ENCODE measurements at places on chromosomes 7 and 10.

DNA sequence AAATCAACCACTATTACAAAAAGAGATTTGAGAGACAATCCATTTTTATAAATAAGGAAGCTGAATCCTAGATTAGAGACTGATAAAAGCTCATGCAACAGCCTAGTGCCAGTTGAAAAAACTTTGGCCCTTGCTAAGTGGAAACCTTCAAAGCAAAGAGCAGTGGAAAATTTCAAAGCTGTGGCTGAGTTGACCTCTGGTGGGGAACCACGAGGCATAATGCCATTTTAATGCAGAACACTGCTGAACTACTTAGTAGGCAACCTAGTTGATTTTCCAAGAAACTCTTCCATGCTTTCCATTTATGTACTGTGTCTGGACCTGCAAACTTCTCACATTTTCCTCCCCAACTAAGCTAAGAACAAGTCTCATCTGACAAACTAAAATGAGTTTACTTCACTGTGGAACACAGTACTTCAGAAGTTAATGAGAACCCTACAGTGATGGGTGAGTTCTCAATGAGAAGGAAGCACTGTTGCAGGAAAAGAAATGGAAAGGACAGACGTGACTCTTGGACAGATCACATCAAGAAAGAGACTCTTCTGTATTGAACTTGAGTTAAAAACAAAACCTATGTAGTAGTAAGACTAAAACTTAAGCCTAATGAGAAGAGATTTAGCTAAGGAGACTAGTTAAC lies 19.5 kb downstream of the FZD9 start:
- no peak for DNase-seq

DNA sequence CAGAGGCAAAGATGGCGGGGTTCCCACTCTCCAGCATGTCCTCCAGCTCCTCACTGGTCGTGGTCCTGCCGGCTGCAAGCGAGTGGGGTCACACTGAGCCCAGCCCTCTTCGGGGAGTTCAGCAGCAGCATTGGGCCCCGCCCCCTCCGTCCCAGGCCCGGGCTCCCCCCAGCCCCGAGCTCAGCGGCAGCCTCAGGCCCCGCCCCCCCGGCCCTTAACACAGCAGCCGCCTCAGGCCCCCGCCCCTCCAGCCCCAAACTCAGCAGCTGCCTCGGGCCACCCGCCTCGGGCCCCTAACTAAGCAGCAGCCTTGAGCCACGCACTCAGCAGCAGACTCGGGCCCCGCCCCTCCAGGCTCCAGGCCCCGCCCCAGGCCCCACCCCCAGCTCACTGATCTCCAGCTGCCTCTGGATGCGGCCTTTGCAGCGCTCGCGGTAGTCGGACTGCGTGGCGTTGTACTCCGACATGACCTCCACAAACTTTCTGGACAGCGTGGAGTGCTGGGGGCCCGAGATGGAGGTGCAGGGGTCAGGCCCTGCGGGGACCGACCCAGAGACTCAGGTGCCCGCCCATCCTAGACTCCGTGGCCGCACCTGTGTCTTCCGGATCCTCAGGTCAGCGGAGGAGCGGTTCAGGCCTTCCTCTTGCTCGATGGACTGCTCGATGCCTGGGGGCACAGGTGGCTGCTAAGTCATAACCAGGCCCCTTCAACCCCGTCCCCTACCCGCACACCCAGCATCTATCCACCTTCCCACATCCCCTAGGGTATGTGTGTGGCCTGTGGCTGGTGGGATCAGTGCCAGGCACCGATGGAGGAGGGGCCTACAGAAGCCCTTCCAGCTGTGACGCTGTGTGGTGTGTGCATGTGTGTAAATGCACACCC lies 15.5 kb downstream of the STX1A start:
- peak; percentile 84 for DNase-seq

DNA sequence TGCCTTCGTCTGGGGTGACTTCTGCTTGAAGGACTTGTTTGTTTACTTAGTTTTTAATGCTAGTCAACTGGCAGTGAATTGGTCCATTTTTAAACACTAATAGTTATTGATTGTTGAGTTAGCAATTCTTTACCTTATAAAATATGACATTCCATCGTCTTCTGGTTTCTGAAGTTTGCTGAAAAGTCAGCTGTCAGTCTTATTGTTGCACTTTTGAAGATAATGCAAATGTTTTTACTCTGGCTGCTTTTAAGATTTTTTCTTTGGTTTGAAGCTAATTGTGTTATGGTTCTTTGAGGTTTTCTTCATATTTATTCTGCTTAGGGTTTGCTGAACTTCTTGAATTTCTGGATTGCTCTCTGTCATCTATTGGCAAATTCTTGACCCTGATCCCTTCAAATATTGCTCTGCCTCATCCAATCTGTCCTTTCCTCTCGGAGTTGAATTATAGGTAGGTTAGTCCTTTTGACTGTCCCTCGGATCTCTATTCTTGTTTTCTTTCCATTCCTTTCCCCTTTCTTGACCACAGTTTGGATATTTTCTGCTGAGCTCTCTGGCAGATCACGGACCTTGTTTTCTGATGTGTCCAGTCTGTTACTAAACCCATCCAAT lies 24.2 kb downstream of the MGMT start:
- DNase-seq, result no peak

DNA sequence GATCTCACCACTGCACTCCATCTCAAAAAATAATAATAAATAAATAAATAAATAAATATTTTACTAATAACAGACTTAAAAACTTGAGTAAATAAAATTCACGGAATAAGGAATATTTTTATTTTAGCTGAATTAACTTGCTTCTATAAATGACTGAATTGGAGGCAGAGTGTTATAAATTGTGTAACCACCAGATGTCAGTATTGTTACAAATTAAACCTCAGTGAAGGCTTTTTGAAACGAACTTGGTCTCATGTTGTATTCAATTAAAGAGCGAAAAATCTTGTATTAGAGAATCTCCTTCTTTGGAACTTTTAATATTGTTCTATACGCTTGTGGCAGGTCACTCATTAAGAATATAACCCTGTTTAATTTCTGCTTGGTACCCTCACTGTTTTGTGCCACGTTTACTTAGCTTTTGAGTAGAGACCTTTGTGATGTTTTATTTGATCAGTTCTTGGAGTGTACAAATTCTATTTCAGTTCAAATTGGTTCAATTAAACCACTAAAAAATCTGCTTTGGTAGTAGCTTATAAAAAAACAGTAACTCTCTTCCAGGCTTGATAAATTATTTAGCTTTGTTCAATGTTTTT lies 45.6 kb upstream of the SCIN start:
- no peak for DNase-seq

- DNase-seq, result no peak
These were observed 1105.7 kb downstream of the XPNPEP1 start for GRCh38 chr10:108817584-108817983.

DNA sequence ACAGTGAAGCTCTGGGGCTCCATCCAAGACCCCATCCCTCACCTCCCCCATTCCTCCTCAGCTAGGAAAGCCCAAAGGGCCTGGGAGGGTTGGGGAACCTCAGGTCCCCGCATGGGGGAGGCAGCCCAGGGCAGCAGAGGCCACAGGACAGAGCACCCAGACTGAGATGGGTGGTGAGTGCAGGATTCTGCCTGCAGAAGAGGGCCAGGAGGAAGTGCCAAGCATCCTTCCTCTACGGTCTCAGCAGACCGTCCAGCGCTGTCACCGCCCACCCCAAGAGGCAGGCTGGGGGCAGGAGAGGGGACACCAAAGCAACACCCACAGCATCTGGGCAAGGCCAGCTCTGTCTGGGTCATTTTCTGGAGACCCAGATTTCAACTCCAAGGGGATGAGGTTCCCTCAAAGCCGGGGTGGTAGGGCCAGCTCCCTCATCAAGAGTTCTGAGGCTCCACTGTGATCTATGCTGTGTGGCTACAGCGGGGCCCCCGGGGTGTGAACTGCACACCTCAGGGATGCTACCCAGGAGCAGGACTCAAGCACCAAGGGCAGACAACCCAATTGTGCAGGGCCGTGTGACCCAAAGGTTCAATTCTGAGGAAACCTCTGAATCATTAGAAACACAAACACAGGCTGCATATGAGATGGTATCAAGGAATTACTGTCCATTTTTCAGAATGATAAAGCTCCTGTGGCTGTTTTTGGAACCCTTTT lies 46.8 kb downstream of the CAMK2B start:
- DNase-seq, result no peak

- DNase-seq, result no peak
These were observed 597.6 kb downstream of the PARD3 start for GRCh38 chr10:34217524-34217923.

- no peak for DNase-seq
These were observed 185.3 kb upstream of the PCLO start for GRCh38 chr7:83347945-83348444.

GRCh38 chr7:40223451-40224127 lies 88.8 kb downstream of the SUGCT start:
- no peak for DNase-seq

- DNase-seq, result no peak
These were observed 25.1 kb downstream of the CDK14 start for GRCh38 chr7:90621125-90621746.

- DNase-seq, result no peak
These were observed 11.4 kb downstream of the ZNF488 start for GRCh38 chr10:47372726-47373125.

GRCh38 chr7:152435384-152436110 lies at the start of gene KMT2C:
KMT2C (minus strand) TSS chr7:152436003; CDS start chr7:152435786, 217 bp downstream.
- DNase-seq, result peak; percentile 36

GRCh38 chr10:117409549-117410305 lies 34.5 kb upstream of the PDZD8 start:
- no peak for DNase-seq

- DNase-seq, result no peak
These were observed 136.3 kb upstream of the LAMB4 start for GRCh38 chr7:108266491-108266890.

DNA sequence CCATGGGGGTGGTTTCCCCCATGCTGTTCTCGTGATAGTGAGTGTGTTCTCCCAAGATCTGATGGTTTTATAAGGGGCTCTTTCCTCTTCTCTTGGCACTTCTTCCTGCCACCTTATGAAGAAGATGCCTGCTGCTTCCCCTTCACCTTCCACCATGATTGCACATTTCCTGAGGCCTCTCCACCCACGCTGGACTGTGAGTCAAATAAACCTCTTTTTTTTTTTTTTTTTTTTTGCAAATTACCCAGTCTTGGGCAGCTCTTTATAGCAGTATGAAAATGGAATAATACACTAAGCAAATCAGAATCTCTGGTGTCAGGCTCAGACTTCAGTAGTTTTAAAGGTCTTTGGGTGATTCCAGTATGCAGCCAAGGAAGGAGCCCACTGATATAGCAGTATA lies 28.2 kb downstream of the TAS2R41 start:
- no peak for DNase-seq

DNA sequence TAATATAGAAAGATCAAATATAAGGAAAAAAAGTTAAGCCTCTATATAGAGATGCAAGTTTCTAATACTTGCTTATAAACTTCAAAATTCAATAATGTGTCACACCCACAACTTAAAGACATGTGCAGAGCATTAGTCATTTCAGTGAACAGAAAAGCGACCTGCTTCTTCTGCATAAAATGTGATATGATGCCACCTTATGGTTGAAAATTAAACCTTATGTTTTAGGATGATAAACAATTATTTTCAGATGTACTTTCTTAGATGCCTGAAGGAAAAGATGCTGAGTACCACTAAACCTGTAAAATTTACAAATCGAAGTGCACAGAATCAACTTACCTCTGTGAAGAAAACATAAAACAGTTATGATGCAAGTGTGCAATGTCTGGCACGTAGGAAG lies 96.0 kb downstream of the MTERF1 start:
- no peak for DNase-seq

DNA sequence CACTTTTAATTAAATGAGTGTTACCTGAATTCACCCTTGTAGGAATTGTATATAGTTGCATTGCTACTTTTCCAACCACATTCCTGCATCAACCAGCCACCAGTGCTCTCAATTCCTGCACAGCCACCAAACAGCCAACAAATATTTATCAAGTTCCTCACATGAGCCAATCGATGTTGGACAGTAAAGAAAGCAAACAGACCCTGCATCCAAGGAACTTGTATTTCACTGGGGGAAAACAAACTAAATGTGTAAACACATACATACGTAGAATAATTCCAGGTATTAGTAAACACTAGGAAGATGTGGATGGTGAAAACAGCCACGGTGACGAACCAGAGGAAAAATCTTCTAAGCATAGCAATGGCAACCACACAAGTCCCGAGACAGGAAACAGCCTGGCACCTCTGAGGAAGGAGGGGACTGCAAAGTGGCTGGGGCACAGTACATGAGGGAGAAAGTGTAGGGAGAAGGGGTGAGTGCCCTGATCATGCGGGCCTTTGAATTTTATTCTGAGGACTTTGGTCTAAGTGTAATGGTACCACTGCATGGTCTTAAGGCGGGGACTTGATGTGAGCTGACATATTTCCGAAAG lies 111.2 kb downstream of the XRCC2 start:
- no peak for DNase-seq
